CD8-positive, alpha-beta memory T cell (primary cell): ENCODE measurements at places on chromosomes 2 and 18.

DNA sequence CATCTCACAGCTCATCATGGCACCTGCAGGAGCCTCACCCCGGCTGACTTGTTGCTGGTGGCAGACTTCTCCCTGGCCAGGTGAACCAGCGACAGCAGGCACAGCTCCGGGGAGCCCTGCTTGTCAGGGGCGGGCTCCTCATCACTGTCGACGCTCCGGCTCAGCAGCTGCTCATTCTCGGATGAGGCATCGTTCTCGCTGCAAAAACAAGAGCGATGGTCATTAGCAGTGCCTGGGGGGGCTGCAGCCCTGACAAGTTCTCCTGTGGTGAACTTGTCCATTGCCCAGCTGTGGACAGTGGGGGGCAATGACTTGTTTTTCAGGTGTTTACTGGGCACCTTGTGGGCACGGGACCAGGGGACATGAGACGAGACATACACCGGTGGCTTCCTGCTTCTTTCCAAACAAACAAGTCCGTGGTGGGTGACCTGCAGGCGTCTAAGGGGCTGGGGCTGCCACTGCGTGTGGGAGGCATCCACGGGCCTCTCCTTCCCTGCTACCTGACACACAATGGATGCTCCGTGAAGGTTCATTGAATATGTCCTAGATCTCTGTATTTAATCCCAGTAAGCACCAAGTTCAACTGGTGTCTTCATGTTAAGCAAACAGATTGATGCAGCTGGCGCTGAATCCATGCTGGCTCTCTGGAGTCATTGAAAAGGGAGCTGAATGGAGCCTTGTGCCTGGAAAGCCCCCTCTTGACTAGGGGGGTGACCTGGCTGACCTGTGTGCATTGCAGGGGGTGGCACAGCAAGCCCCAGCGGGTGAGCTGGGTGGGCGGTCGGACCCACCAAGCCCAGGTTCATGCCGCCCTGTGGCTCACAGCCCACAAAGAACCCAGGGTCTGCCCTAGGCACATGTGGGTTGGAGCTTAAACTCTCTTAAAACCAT, 81.0 kb downstream of the EDAR start:
- DNase-seq: no peak

GRCh38 chr2:165924946-165925345, 28.6 kb downstream of the TTC21B start:
- no peak for DNase-seq

DNA sequence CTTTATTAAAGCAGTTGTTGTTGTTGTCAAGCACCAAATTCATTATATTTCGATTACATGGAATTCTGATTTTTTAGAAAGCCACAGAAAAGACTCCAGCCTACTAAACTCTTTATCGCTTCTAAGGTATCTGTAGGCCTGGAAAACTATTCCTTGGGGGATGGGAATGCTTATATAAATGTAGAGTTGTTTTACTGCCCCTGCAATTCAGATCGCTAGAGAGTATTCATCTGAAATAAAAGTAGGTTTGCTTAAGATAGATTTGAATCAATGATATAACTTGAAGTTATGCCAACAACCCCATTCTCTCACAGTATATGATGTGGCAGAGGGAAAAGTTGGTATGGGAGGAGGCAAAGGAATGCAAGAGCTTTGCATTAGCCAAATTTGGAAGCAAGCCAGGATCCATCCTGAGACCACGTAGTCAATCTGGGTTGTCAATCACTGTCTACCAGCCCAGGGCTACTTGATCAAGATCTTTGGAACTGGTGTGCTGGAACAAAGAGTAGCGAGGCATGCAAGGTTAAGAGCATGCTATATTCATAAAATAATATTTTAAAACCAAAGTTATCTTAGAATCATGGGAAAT, 95.9 kb downstream of the LYPD6B start:
- DNase-seq: no peak

DNA sequence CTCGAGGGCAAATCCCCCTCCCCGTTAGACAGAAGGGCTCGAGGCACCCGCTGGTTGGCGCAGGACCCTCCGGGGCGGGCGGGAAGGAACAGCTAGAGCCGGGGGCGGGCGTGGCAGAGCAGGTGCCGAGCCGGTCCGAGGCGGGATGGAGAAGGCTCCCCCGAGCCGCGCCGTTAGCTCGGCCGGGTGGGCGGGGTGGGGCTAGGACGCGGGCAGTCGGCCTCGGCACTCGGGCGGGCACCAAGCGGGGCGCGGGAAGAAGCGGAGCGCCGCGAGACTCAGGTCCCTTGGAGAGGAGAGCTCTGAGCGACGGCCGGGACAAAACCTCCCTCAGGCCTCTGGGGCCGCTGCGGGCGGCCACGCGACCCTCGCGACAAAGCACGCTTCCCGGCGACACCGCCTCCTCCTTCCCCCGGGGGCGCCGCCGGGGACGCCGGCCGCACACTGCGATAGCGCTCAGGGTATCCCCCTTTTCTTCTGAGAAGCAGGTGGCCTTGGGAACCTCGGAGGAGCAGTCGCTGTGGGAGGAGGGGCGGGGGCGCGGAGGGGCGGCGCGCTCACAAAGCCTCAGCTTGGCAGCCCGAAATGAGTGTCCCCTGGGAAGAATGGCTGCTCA, 721 bp downstream of the FHOD3 start:
- DNase-seq: no peak

- DNase-seq: no peak
Measured at GRCh38 chr2:121132054-121132761, 152.8 kb downstream of the TFCP2L1 start.
